CD4-positive, alpha-beta T cell treated with Interleukin-12 subunit alpha and Interleukin-12 subunit beta, for 1 hour (primary cell): ENCODE measurements at places on chromosomes 1 and 21.

DNA sequence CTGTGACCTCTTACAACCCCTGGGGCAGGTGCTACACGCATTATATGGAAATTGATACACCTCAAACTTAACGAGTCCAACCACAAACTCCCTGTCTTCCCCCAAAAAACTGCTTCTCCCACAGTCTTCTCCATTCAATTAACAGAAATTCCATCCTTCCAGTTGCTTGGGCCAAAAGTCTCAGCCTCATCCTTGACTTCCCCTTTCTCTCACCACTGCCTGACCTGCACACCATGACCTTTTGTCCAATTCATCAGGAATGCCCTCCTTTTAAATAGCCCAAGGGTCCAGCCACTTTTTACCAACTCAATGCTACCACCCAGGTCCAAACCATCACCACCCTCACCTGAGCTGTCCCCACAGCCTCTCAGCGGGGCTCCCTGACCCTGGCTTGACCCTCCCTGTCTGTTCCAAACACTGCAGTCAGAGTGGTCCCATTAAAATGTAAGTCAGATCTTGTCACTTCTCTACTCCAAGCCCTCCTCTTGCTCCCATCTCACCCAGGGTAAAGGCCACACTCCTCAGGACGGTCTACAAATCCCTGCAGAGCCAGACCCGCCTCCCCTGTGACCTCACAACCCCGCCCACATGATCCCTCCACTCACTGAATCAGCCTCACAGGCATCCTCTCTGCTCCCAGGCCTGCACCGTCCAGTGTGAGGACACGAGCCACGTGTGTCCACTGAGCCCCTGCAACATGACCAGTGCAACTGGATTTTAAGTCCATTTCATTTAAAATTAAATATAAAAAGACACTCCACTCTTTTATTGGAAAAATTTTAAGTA lies 18.5 kb downstream of the KCNN3 start:
- no peak for DNase-seq

DNA sequence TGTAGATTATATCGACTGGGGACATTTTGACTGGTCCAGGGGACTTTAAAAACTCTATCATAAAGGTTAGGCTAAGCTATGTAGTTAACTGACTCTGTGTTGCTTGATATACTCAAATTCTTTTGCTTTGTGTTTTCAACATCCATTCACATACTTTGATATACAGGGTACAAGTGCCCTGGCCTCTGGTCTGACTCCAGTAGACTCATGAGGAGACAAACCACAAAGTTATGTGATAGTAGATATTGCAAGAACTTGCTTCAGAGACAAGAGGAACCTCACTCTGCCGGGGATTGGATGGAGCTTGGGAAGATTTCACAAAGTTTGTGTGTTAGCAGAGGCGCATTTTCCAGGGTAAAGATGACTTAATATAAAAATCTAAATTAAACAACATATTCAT lies 1.3 kb downstream of the GORAB start:
- no peak for DNase-seq

DNA sequence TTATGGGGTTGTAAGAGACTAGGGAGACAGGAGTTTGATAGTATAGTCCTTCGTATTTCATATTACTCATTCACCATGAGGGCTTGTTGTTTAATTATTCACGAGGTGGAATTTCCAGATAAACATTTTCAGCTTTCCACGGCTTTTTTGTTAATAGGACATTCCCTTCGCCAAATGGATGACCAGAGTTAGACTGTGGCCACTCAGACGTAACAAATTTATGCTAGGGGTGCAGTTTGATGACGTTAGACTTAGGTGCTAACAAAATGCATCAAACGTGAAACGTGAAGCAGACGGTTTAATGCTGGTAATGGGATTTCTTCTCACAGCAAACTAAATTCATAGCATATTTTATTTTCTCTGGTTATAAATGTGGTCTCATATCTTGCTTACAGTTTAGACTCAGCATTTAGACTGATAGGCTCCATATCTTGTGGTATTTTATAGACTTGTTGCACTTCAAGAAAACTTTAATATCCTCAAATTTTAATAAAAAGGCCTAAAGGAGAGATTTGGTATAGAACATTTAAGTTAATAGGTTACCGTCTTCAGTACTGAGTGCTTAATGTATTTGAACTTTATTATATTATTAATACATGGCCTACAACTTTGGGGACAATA lies 2.3 kb downstream of the DHX9 start:
- peak; percentile 17 for DNase-seq

DNA sequence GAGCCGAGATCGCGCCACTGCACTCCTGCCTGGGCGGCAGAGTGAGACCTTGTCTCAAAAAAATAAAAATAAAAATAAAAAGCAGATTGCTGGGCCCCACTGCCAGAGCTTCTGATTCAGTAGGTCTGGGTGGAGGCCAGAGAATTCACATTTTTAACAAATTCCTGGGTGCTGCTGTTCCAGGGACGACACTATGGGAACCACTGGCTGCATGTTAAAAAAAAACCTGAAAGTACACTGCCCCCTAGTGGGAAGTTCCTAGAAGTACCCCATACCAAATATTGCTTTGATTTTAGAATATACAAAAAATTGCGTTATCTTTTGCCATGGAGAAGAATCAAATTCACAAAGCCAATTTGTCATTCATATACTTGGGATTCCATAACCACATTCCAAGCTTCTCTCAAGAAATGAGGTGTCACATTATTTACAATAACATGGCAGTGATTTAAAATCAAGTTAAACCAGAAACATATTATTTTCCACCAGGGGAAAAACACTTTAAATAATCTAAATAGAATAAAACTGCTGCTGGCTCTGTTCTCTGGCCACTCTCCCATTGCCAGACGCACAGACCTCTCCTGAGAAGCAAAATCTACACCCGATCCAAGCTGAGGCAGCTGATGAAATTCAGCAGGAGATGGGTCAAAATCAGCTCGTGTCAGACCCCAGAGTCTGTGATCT lies 27.4 kb downstream of the SYF2 start:
- peak; percentile 49 for DNase-seq

DNA sequence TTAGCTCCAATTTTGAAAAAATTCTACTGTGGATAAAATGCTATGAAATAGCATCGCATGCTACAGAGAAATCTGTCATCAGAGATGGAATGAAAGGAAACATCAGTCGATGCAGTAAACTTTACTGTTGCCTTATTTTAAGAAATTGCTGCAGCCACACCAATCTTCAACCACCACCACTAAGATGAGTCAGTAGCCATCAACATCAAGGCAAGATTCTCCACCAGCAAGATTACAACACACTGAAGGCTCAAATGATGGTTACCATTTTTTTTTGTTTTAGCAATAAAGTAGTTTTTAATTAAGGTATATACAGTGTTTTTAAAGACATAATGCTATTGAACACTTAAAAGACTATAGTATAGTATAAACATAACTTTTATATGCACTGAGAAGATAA lies 95.6 kb upstream of the JUN start:
- no peak for DNase-seq
